ENCODE measurements at places on chromosomes 7 and 10. TPM values are rescaled to one million over a fixed set of nuclear protein-coding genes. Genes with fewer than 3 reads are reported as not detected.

The SHOC2 gene
- total RNA-seq = 66.1 TPM

The SRRM3 gene
- total RNA-seq = 0.12 TPM

The PMS2 gene
- total RNA-seq = 22.6 TPM

The MYOZ1 gene
- not detected for total RNA-seq

The NKX1-2 gene
- total RNA-seq = not detected

The CCL26 gene
- total RNA-seq = 1.2 TPM

The ERVW-1 gene
- total RNA-seq = not detected

The SGMS1 gene
- 8.9 TPM for total RNA-seq

The RELN gene
- total RNA-seq = not detected

The ITIH2 gene
- total RNA-seq = not detected

The GCK gene
- total RNA-seq = 1.3 TPM

The TRPV5 gene
- total RNA-seq = 0.09 TPM

The PLAU gene
- 0.43 TPM for total RNA-seq

The HOXA6 gene
- 0.31 TPM for total RNA-seq

The OLAH gene
- 3.8 TPM for total RNA-seq

The KLLN gene
- 0.46 TPM for total RNA-seq

The SLC13A4 gene
- not detected for total RNA-seq

The OPN1SW gene
- total RNA-seq = not detected

The CALD1 gene
- total RNA-seq = 20.0 TPM

The CYP26A1 gene
- total RNA-seq = not detected

The LRRD1 gene
- total RNA-seq = not detected

The WNT8B gene
- 0.22 TPM for total RNA-seq

The FAM237B gene
- total RNA-seq = not detected

The ZNF33A gene
- total RNA-seq = 23.1 TPM

The VSTM4 gene
- 0.25 TPM for total RNA-seq

The HMX2 gene
- 1.1 TPM for total RNA-seq

The FAM131B gene
- total RNA-seq = 3.1 TPM

The ZNF680 gene
- total RNA-seq = 15.8 TPM

The CRYGN gene
- 0.53 TPM for total RNA-seq

The SLC18A2 gene
- total RNA-seq = not detected

The HEPACAM2 gene
- total RNA-seq = not detected

The ITGB1 gene
- 91.2 TPM for total RNA-seq
